ENCODE measurements at places on chromosomes 2 and 18.

DNA sequence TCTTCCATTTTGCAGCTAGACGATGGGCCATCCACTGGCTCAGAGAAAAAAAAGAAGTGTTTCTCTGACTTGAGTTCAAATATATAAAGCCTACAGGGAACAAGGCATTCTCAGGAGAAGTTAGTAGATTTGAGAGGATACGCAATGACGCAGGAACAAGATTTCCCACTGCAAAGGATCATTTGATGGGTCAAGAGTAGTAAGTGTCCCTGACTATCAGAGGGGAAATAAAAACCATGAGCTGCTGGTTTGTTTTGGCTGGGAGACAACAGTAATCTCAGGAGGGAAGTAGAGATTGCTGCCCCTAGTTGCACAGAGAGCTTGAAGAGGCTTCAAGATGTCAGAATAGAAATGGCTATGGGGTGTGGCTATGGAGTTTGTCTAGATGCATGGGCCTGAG is 22.3 kb upstream of the MYO1B start:
- no peak for DNase-seq

DNA sequence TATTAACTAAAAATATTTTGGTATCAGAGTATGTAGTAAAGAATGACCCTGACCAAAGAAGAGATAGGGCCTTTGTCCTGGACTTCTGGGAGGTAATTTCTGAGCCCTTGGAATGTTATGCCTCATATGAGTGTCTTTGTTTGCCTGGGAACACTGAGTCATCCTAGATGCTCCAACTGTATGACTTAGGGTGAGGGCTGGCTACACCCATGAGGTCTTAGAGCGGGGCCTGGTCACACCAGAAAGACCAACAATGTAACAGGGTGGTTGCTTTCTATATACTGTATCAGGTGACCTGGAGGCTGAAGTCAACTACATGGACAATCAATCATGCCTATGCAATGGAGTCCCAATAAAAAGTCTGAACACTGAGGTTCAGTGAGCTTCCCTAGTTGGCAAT is 253.1 kb downstream of the MBD2 start:
- no peak for DNase-seq

- DNase-seq: no peak
These were observed 15.9 kb upstream of the SEC11C start for GRCh38 chr18:59123588-59124369.

DNA sequence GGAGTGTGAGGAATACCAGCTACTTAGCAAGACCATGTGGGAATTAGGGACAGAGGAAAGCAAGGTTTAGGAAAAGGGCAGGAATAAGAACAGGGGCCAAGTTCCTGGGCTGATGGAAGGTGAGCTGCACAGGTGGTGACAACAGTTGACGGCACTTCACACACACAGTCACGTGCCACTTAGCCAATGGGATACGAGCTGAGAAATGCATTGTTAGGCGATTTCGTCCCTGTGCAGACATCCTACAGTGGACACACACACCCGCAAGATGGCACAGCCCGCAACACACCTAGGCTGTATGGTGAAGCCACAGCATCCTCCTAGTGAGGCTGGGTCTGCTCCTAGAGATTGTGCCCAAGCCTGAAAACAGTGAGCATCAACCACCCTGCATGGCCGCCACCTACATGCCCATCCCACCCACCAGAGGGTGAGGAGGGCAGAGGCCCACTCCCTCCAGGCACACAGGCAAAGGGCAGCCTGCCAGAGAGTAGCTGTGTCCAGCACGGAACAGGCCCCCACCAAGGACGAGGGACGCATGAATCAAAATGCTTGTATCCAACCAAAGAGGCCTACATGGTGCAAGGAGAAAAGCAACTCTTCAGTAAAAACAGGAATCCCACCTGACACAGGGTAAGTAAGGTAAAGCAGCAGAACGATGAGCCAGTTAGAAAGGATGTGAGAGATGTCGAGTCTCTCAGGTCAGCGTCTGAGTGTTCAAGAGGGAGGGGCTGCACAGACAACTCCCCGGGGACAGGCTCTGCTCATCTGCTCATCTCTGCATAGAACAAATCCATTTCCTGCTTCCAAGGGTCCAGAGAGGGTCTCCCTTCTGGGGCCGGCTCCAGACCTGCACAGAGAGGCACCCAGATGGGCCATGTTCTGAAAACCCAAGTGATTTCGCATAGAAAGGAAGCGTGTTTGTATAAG is 51.3 kb downstream of the ZNF516 start:
- no peak for DNase-seq

GRCh38 chr2:70965506-70965905 is 12.9 kb upstream of the ANKRD53 start:
- DNase-seq: no peak

- DNase-seq: no peak
These were observed 818.6 kb upstream of the RAB6C start for GRCh38 chr2:129160879-129161278.

DNA sequence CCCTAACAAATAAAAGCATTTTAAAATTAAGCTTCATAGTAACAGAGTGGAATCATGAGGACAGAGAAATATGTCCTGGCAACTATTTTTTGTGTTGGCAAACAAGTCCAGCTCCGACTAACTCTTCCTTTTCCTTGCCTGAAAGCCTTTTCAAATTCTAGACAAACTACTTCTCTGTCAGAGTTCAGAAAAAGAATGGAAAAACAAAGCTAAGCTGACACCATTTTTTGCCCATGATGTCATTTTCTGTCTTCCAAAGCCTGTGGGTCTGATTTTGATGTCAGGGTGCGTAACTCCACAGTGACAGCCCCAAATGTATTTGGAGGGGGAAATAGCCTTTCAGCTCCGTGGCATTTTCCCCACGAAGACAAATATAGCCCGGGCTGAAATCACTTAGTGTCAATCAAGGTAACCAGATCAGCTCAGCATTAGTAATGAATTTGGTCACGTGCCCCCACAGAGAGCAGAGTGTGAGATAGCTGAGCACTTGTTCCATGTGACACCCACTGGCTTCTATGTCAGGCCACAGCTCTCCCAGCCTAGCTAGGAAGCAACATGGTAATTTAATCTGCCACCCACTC is 233.0 kb upstream of the SIX2 start:
- DNase-seq: no peak

GRCh38 chr2:170394641-170395387 is 216.9 kb downstream of the MYO3B start:
- no peak for DNase-seq

- DNase-seq: no peak
These were observed 9.0 kb downstream of the CYBRD1 start for GRCh38 chr2:171531291-171531690.

GRCh38 chr2:119126650-119127049 is 31.9 kb downstream of the C1QL2 start:
- peak; percentile 15 for DNase-seq

DNA sequence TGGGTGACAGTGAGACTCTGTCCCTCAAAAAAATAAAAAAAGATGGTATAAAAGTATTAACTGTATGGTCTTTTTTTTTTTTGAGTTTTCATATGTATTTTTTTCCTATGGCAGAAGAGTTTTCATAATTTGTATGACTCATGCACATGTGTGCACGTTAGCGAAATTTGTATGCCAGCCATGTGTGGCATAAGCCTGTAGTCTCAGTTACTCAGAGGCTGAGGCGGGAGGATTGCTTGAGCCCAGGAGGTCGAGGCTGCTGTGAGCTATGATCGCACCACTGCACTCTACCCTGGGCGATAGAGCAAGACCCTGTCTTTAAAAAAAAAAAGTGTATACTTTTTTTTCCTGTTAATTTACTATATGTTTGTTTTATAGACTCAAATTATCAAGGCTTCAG is 160.8 kb downstream of the TGIF1 start:
- no peak for DNase-seq

DNA sequence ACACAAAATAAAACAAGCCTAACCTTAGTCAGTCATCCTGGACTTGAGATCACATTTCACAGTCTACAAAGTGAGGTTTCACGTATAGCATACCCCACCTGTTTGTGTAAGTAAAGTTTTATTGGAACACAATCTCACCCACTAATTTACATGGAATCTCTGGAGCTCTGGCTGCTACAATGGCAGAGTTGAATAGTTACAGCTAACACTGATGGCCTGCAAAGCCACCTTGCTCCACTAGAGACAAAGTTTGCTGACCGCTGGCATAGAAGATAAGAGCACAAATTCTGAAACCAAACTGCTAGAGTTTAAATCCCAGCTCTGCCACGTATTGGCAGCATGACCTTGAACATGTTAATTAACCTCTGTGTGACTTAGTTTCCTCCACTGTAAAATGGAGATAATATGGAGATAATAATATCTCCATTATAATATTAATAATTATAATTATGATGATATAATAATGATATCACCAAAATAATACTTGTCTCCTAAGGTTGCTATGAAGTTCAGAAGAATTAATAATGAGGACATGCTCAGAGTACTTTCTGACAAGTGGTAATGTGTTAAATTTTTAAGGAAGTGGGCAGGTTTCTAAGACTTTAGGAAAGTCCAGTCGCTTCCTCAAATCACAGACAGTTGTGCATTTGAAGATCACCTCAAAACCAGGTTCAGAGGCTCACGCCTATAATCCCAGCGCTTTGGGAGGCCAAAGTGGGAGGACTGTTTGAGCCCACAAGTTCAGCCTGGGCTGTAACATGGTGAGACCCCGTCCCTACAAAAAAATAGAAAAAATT is 204.6 kb downstream of the SH3RF3 start:
- no peak for DNase-seq

DNA sequence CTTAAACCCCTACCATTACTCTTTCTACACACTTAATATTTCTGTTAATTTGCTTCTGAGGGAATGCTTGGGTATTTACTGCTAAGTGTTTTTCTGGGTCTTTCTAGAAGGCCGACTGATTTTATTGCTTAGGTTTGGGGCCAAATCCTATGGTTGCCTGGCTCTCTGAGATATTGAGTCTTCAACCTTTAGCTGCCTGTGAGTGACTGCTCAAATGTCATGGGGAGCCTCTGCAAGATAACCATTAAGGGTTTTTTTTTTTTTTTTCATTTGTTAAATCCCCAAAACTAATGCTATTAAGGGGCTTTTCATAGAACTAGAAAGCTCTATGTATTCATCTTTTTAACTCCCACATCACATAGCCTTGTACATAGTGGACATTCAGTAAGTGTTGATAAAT is 5.0 kb downstream of the OSBPL6 start:
- DNase-seq: no peak

GRCh38 chr18:26869640-26870039 is 4.1 kb upstream of the AQP4 start:
- no peak for DNase-seq

GRCh38 chr2:216557820-216558219 is 59.2 kb downstream of the RPL37A start:
- no peak for DNase-seq

- no peak for DNase-seq
These were observed 68.0 kb downstream of the BOLA3 start for GRCh38 chr2:74079522-74080341.

DNA sequence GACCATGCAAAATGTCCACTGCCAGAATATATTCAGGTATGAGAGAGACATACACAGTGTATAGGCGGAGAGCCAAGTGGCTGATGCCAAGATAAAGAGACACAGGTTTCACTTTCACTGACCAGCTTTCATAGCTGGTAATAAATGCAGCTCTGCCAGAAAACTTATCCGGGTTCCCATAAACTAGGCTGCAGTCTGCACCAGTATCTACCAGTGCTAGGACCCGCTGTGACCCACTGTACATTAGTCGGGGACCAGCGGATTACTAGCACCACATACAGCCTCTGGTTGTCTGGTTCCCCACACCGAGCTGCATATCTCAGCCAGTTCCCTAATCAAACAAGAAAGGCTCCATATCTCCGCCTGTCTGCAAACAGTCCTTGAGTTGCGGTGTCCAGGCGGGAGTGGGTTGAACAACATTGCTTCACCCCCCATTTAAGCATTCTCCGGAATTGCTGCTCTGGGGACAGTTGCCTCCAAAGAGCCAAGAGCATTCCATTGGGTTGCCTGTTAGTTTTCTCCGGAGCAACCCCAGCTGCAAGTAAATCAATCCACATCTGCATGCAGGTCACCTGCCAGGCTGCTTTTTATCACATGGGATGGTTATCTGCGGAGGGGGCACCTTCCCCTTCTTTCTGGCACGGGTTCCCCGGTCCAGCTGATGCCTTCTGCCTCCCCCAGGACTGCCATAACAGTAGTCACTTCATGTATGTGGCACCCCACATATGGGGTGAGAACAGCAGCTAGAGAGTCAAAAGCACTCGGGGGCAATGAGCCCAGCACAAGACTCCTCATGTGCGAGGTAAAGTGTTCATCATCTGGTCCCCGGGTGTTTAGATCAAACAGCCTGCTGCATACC is 18.0 kb upstream of the KLHL23 start:
- no peak for DNase-seq

DNA sequence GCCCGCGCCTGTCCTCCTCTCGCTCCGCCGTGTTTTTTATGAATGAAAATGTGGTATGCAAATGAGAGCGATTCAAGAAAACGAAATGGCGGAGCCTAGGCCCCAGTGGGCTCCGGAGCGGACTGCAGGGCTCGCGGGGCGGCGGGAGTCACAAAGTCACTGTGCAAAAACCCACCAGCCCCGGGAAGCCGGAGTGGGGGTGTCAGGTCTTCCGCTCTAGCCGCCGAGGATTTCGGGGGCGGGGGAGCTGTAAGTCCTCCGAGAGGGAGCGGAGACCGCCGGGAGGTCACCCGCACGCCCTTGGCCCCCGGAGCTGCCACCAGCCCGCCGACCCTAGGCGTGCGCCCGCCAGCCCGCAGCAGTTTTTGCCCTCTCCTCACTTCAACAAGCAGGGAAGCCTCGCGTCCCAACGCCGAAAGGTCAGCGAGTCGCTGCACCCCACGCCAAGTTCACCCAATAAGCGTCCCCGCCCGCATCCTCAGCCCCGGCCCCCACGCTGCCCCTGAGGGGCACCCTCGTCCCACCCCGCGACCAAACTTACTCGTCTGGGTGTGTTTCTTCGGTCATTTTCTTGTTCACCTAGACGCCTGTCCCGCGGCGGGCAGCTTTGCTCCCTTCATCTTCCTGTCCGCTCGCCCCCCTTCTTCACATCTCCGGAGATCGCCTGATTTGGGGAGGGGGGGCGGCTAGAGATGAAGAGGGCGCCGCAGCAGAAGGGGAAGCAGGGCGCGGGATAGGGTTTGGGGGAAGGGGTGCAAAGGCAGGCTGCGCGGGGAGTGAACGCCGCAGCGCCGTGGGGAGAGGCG is 775 bp downstream of the SPRED2 start:
- DNase-seq: peak; percentile 21

DNA sequence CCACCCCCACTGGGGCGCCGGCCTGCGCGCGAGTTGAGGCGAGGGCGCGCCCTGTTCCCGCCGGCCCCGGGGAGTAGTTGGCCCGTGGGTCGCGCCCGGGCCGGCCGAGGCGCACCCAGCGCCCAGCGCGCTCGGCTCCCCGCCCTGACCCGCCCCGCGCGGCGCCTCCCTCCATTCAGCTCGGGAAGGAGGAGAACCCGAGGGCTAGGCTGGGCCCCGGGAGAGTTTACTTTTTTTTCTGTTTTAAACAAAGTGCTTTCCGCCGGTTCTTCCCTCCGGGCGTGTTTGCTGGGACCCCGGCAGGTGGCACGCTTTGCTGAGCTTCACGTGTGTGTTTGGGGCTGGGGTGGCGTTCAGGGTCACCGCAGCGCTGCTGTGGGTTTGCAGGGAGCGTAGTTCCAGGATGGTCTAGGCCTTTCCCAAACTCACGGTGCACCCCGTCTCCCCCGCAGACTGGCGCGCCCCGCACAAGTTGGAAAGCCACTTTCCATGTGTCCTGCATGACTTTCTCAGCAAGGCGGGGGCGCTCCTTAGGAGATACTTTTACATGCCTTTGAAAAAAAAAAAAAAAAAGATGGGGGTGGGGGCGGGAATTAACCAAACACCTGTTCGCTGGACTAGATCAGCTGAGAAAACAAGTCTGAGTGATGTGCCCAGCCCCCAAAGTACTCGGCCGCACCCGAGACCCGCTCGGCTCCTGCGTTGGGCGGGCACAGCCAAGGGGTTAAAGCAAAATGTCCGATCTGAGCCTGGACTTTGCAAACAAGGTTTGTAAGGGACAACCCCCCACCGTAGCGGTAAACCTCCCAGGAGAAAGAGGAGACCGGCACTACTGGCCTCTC is 825 bp downstream of the ITGA6 start:
- DNase-seq: peak; percentile 62
